ENCODE measurements at places on chromosomes 6 and 20. TPM values are rescaled to one million over a fixed set of nuclear protein-coding genes. Genes with fewer than 3 reads are reported as not detected.

FKBP5 gene
- total RNA-seq, result 82.8 TPM

DNA sequence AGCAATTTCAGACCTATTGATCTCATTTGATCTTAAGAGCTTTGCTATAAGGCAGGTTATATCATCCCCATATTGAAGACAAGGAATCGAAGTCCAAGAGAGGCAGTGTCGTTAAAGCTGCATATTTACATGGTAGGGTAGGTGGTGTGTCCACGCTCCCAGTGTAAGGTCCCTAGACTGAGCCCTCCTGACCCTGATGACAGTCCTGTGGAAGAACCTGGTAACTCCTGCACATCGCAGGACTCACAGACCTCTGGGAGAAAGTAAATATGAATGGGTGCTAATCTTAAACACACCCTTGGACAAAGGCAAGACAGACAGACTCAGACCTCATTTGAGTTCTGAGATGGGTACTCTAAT is 602 bp upstream of the HLA-DPB1 start:
- no peak for DNase-seq

GRCh38 chr6:126302191-126302590 is 37.7 kb upstream of the CENPW start:
- no peak for DNase-seq

EMILIN3 gene
- 4.3 TPM for total RNA-seq

- DNase-seq, result no peak
Measured at GRCh38 chr6:137025786-137026730, 18.7 kb downstream of the IL20RA start.

TUBB1 gene
- total RNA-seq, result 0.30 TPM

PBOV1 gene
- total RNA-seq, result not detected

CST7 gene
- total RNA-seq, result 0.92 TPM

C20orf141 gene
- not detected for total RNA-seq

LAMA2 gene
- total RNA-seq, result 138 TPM

Data from left ventricle myocardium superior (tissue), 1 donor.